ENCODE measurements at places on chromosomes 6 and 20.

DNA sequence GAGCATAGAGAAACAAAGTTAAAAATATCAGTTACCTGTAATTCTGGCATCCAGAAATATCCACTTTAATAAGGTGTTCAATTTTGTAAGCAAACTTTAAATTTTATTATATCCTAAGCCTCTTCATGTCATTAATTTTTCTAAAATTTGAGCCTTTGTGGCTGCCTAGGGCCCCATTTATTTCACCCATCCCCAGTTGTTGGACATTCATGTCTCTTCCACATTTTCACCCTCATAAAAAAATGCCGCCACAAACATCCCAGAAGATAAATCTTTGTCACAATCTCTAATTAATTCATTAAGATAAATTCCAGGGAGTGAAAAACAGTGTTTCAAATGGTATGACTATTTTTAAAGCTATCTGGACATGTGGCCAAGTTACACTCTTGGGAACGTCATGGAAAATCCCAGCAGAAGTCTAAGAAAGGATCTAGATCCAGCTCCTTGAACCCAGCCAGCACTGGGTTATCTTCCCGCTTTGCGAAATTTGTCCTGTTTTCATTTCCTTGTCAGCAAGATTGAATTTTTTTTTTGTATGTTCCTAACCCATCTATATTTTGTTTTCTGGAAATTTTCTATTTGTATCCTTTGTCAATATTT lies 97.2 kb downstream of the TMEM242 start:
- DNase-seq, result no peak

GRCh38 chr6:44737341-44737740 lies 349.8 kb downstream of the CDC5L start:
- DNase-seq, result no peak

DNA sequence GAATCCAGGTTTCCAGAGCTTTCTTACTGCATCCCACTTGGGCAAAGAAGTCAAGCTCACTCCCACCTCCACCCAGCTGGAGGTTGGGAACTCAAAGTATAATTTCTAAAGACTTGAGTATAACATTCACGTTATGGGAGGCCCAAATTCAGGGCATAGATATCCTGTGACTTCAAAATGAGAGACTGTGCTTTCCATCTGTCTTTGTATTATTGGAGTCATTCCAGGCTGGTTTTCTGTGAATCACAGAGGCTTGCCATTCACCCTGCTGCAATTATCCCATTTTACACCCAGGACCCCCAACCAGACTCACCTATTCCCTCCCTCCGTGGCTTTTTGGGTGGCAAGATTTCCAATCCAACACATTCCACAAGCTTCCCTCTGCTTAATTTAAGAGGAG lies 19.3 kb upstream of the SRC start:
- no peak for DNase-seq

DNA sequence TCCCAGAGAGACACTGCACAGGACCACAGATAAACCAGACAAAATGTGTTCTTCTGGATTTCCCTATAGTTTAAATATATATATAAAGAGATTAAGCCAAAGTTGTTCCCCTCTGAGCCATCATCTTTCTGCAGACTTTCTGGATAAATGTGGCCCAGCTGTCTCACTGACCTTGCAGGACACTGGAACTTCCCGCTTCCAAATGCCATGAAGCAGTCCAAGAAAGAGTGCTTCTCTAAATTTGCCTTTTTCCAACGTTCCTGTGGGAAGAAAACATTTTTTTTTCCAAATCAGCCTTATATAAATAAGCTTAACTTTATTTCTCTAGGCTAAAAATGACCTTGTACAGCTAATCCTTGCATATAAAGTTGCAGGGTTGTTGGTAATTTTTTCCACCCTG lies 65.7 kb downstream of the CYP39A1 start:
- no peak for DNase-seq

DNA sequence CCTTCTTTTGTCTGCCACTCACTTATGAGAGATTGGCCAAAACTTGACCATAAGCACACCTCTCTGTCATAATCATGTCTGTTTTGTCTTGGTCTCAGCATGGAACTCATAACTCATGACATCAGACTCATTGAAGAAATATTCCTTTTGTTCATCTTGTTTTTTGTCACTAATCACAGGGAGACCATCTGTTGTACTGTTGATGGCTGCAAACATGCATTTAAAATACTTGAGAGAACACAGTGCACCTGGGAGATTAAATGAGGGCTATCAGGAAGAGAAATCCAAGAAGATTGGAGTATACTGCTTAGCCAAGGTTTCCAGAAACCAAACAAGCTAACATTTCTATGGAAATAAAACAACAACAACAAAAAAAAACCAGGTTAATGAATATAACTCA lies 689.7 kb downstream of the EPM2A start:
- DNase-seq, result no peak

DNA sequence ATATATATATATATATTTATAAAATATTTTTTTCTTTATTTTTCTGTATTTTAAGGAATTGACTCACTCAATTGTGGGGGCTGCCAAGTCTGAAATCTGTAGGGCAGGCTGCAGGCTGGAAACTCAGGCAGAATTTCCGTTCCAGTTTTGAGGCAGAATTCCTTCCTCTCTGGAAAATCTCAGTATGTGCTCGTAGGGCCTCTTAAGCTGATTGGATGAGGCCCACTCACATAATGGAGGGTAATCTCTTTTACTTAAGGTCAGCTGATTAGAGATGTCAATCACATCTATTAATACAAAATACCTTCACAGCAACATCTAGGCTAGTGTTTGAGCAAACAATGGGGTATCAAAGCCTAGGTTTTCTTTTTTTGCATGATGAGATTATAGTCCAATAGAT lies 244.7 kb upstream of the RNF24 start:
- no peak for DNase-seq

DNA sequence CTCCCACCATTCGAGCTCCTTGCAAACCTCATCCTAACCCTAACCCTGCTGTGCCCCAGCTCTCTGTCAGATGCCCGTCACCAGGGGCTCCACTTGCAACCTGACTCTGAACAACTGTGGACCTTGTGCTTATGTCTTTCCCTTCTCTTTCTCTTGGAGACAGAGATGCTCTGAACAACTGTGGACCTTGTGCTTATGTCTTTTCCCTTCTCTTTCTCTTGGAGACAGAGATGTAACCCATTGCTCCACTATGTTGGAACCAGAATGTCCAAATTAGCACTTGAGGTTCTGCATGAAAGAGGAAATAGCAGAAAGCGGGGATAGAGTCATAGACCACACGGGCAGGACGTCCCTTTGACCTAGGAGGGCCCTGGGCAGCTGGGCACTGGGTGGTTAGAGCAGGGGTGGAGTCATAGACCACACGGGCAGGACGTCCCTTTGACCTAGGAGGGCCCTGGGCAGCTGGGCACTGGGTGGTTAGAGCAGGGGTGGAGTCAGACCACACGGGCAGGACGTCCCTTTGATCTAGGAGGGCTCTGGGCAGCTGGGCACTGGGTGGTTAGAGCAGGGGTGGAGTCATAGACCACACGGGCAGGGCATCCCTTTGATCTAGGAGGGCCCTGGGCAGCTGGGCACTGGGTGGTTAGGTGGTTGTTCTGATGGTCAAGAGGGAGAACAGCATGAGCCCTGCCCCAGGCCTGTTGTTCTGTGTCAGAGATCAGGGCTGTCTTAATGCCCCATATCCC lies 22.2 kb downstream of the PCMTD2 start:
- DNase-seq, result no peak

GRCh38 chr6:134007077-134007476 lies 45.3 kb downstream of the SLC2A12 start:
- DNase-seq, result no peak

GRCh38 chr6:53501432-53501831 lies 43.5 kb downstream of the GCLC start:
- DNase-seq, result no peak

- DNase-seq, result no peak
These were observed 869.9 kb downstream of the KIF16B start for GRCh38 chr20:15703171-15703911.

DNA sequence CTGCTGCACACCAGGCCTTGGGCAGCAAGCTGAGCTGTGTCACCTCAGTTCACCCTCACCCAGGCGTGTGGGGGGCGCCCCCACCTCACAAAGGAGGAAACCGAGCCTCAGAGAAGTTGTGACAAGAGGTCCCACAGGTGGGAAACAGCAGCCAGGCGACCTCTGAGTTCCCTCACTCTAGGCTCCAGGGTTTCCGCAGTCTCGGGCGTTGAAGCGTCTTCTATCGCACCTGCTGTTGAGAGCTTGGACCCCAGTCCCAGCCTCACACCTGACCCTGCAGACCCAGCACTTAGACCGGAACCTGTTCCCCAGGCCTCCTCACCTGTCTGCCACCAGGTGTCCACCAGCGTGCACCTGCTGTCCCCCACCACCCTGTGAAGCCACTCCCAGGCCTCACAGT lies 22.3 kb upstream of the APMAP start:
- no peak for DNase-seq

GRCh38 chr6:105382496-105382895 lies 20.4 kb downstream of the PREP start:
- no peak for DNase-seq

DNA sequence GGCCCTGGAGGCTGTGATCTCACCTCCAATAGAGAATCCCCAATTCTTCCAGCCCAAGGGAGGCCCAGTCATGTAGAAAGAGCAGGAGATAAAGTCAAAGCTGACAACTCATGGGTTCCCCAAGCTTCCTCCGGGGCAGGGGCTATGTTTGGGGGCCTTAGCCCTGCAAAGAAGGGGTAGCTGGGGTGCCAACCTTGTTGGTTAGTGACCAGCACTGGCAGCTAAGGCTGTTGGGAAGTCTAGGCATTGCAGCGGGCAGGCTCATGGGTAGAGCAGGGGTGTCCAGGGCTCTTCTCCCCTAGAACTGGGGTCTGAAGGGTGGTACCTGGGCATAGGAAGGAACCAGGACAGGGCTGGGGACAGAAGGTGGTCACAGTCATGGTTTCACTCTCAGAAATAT lies 36.4 kb downstream of the TGM2 start:
- DNase-seq, result no peak

DNA sequence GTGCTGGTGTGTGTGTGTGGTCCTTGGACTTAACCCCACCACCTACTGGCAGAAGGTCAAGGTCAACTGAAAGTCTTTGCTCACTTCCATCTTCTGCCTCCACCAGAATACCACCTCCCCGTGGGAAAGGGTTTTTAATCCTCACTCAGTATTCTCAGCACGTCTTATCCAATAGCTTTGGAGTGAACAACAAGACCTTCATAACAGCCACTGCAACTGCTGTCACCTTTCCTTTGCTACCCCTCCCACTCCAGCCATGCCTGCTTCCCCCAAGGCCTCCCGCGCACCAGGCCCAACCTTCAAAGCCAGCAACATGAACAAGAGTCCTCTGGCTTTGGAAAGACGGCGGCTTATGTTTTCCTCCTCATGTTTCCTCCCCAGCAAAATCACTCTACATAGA lies 787 bp upstream of the BTN2A2 start:
- no peak for DNase-seq

- no peak for DNase-seq
These were observed 190.8 kb upstream of the NOX3 start for GRCh38 chr6:155646443-155646842.

DNA sequence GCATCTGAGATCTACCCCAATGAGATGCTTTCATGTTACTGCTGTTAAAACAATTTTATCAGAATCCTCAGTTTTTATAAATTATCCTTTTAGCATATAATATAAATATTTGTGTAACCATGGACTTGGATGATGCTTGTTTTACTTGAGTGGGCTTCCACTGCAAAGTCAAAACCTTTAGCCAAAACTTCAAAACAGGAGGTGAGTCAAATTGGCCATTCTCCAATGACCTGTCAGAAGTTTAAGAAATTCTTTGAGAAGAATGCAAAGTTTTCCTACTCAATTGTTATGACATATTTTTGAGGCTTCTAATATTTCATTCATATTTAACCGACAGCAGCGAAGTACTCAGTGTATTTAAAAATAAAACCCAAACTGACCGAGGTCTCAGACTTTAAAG lies 507.9 kb downstream of the EYS start:
- DNase-seq, result no peak

DNA sequence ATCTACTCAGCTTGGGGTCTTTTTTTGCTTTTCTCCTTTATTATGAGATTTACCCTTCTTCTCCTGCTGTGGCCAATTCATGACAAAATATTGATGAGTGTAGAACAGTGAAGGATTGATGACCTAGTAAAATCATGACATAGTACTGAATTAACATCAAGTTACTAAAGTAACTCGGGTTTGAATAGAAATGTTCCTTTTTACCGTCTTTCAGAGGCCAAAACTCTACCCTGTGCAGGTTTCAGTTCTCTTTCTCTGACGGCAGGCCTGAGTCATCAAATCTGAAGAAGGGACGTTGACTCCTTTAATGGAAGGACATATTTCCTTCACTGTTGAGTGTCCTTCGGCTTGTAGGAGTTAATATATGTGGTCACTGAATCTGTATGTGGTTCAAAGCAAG lies 80.7 kb downstream of the RREB1 start:
- no peak for DNase-seq

- no peak for DNase-seq
These were observed 617.0 kb upstream of the ARID1B start for GRCh38 chr6:156160007-156160794.

All from activated gamma-delta T cell (primary cell).